Kidney capillary endothelial cell (primary cell): ENCODE measurements at places on chromosomes 6 and 20.

DNA sequence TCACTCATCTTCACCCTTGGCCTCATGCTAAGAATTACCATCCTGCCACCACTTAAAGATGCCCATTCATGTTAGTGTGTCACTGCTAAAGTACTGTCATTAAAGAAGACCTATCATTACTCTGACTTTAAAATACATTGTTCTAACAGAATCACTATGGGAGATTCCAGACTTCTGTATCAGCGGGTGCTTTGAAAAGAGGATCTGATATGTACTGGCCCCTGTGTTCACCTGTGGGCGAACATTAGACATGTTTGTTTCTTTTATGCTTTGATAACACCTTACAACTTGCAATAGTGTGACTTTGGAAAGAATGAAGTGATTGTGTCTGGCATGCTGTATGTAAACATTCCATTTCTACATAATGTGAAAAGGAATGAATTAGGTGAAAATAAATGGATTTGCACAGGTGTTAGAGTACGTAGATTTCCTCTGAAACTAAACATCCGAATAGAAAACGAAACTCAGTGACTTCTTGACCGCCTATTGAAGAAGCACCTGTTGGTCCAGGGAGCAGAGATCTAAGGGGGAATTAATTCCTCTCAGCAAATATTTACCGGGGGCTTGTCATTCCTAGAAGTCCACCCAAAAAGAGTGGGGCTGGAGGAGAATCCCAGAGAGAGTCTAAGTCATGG is 132.3 kb downstream of the CARMIL1 start:
- no peak for DNase-seq

DNA sequence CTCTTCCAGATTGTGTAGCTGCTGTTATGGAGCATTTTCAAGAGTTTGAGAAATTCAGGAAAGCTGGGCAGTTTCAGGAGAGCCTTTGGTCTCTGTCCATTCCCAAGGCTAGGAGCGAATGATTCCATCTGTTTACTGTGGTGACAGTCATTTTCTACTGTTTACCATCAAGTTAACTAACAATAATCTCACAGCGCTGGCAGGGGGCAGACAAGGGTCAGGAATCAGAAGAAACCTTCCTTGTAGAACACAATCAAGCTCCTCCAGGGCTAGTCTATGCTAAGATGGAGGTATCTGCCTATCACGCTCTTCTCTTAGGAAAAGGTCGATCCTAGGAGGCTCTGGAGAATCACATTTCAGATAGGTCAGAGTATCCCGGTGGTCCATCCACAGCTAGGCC is 293.9 kb downstream of the KIF16B start:
- no peak for DNase-seq

- no peak for DNase-seq
These were observed 40.6 kb upstream of the NHSL1 start for GRCh38 chr6:138539876-138540275.

DNA sequence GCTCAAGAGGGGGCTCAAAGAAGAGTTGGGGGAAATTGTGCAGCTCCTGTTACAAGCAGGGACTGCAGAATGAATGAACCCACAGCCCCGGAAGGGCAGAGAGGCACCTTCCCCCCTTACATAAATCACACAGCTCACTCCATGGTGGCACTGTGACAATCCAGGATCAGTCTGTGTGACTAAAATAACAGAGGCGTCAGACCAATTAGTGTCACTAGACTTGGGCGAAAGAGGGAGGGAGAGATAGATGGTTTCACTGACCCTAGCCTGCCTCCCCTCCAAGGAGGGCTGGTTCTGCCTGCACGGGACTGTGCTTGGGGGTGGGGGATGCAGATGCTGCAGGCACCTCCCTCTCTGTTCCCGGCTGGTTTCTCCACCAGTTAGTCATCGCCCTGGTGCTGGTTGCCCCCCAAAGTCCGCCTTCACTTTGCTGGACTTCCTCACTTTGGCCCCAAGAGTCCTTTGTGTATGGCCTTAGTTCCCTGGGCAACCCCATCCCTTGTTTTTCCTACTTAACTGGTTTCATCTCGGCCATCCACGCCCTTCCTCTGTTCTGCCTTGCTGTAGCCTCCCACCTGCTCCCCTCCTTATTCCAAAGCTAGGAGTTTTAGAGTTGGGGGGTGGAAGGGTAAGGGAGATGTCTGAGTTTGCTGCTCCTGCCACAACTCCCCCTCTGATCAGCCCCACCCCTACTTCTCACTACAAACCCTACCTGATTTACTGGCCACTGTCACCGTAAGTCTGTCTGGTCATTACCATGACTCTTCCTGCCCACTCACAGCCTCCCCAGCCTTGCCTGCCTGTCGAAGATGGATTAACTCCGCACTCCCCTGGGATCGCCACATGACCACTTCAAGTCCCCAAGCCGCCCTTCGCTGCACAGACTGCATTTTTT is 17.7 kb downstream of the CCDC167 start:
- DNase-seq, result no peak
